ENCODE measurements at places on chromosomes 13 and 19. TPM values are rescaled to one million over a fixed set of nuclear protein-coding genes. Genes with fewer than 3 reads are reported as not detected.

SOX1 gene
- not detected for total RNA-seq

KIR3DL1 gene
- not detected for total RNA-seq

LRRC4B gene
- 0.40 TPM for total RNA-seq

GPR42 gene
- not detected for total RNA-seq

NKPD1 gene
- total RNA-seq = 0.73 TPM

LILRB1 gene
- not detected for total RNA-seq

KIR2DL3 gene
- not detected for total RNA-seq

ZNF99 gene
- not detected for total RNA-seq

Data from A549 treated with Mapracorat at 1 μM for 4 hours (cell line).